ENCODE measurements at places on chromosomes 13 and 19.

- DNase-seq, result no peak
Measured at GRCh38 chr13:59178344-59178743, 985.4 kb downstream of the DIAPH3 start.

DNA sequence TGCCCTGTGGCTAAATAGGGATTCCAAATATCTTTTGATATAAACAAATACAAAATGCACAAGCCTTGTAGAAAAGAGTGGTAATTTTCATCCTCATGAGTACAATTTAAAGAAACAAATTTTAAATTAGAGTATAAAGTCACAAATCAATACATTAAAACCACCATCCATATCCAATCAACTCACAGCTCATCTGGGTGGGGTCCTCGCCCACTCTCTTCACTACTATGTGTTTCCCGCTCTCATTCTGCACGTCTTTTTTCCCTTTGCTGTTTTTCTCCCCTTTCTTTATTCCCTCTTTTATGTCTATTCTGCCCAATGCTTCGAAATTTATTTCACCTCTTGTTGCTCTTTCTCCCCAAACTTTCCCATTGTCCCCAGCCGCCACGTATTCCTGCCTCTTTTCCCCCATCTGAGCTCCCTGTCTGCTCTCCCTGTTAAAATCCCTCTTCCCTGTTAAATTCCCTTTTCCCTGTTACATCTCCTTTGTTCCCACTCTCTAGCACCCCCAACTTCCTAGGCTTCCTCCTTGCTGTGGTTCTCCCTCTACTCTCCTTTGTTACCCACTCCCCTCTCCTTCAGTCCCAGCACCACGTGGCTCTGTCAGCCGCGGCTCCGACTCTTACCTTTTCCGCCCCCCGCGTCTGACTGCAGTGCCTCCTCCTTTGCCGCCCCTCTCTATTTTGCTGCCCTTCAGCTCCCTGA lies 1.3 kb downstream of the ZNF616 start:
- peak; percentile 55 for DNase-seq

- peak; percentile 60 for DNase-seq
Measured at GRCh38 chr13:48580185-48580803, 47.4 kb upstream of the RCBTB2 start.

DNA sequence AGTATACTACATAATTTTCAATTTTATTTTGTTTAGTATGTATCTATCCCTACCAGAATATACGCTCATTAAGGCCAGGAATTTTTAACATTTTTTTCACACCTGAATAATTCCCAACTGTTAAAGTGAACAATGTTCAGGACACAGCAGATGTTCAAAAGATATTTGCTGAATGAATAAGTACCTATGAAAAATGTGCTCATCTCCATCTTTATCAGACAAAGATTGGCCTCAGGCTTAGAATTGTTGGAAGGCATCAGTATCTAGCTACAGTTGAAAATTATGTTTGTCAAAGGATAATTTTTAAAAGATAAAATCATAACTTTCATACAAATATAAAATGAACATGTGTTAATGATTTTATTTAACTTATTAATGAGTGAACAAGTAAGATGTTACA lies 30.9 kb upstream of the SERP2 start:
- DNase-seq, result no peak

DNA sequence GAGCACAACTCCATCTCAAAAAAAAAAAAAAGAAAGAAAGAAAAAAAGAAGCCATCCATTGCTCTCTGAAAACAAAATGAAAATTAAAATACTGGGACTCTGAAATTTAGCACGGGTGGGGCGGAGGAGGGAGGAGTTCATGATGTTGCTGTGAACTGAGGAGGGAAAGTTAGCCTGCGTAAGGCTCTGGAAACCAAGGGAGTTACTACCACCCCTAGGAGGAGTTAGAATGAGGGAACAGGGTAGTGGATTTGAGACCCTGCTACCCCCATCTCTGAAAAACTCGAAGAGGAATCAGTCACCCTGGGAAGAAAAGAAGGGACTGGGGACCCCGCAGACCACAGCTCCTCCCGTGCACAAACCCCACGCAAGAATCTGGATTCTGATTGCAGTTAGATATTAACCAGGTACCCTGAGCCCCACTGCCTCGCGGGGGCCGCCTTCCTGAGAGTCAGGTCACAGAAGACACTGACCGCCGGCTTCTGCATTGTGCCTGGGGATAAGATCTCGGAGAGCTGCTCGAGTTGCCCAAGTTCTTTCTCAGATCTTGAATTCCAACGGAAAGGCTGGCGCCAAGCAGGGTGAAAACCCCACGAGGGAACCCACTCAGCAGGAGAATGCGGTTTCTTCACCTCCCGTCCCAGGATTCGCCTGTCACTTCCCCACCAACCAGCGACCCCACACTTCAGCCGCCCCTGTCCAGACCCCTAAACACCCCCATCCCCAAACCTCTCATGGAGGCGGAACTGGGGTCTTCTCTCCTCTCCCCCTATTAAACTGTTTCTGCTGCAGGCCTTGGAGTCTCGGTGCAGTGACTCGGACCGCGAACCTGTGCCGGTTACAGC lies 870 bp downstream of the ZNF442 start:
- DNase-seq, result peak; percentile 2

DNA sequence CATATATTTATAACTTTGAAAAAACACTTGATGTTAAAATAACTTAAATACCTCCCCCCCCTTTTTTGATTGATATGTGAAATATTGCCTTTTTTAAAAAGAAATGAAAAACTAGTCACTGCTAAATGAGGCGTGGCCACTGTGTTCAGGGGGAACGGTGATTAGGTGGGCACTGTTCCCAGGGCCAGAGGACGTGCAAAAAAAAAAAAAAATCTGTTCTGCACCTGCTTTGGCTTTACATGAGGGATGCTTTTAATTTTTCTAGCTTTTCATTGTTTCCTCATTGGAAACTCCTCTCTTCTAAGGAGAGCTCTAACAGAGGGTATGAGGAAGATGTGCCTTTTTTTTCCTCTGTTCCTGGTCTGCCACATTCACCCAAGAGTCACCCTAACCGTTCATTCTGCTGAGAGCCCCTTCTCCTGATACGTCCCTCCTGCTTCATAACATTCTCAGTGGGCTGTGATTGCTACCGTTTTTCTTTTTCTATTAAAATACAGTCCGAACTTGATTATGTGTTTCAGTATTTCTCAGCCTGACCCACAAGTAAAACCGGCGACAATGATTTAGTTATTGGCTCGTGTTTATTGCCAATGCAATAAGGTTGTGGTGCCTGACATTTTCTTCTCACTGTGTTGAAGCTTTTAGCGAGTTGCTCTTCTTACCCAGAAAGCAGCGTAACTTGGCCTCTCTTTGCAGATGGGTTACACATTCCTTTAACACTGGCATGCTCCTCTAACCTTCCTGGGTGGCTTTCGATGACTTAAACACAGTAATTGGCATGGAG lies 64.8 kb upstream of the ZNF536 start:
- no peak for DNase-seq

- DNase-seq, result peak; percentile 99
Measured at GRCh38 chr19:39435499-39436349, at the start of gene RPS16. RPS16 (minus strand) TSS chr19:39435949; CDS start chr19:39435895, 54 bp downstream.

- DNase-seq, result no peak
Measured at GRCh38 chr19:45581576-45581975, 3.0 kb downstream of the OPA3 start.

GRCh38 chr19:55460670-55461258 lies 678 bp downstream of the ISOC2 start:
- peak; percentile 66 for DNase-seq

GRCh38 chr13:30148171-30148754 lies 159.1 kb downstream of the KATNAL1 start:
- DNase-seq, result no peak

DNA sequence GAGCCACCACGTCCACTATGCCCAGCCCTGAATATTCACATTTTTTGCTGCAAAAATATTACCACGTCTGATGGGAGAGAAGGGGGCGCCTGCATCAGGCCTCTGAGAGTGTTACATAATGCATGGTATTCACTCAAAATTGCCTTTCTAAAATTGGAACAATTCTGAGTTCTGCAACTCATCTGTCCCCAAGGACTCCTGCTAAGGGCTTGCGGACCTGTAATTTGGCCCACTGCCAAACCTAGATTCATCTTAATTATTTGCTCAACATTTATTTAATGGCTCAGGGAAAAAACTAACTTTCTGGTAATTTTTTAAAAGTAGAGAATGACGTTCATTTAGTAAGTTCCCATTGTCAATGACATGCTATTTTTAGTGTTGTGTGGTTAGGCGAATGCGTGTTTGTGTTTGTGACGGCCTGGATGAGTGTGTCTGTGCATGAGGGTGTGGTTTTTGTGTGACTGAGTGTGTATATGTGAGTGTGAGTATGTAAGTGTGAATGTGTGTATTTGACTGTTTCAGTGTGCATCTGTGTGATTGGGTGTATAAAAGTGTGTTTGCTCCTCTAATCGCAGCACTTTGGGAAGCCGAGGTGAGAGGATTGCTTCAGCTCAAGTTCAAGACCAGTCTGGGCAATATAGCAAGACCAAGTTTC lies 8.8 kb downstream of the INAFM1 start:
- no peak for DNase-seq

- DNase-seq, result no peak
Measured at GRCh38 chr13:71853725-71854124, 13.3 kb downstream of the DACH1 start.

- no peak for DNase-seq
Measured at GRCh38 chr19:900302-901111, 7.2 kb downstream of the RNU6-9 start.

DNA sequence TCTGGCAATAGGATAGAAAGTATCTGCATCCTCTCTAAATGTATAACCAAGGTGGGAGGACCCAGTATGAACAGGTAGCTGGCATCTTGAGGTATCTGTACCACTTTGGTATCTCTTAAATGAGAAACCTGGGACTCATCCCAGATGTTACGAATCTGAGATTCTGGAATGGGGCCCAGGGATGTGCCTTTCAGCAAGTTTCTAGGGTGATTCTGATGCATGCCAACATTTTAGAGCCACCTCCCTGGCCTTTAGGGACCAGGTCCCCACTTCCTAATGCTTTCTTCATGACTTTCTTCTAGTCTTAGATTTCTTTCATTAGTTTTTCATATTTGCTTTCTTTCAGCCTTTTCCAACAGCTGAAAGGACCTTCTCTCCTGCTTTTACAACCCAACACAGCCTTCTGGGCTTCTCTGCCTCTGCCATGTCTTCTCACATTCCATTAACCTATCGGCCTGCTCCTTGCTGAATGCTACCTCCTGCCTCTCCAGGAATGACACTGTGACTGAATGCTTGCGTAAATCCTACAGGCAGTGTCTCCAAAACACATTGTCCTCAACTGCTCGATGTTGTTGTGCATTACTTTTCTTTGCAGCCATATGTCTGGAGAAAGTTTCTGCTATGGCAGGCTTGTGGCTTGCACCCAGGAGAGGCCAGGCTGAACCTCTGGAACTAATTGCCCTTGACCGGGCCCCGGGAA lies 284.0 kb downstream of the DNAJC15 start:
- DNase-seq, result no peak

- DNase-seq, result no peak
Measured at GRCh38 chr13:103195762-103196161, 129.5 kb upstream of the SLC10A2 start.

DNA sequence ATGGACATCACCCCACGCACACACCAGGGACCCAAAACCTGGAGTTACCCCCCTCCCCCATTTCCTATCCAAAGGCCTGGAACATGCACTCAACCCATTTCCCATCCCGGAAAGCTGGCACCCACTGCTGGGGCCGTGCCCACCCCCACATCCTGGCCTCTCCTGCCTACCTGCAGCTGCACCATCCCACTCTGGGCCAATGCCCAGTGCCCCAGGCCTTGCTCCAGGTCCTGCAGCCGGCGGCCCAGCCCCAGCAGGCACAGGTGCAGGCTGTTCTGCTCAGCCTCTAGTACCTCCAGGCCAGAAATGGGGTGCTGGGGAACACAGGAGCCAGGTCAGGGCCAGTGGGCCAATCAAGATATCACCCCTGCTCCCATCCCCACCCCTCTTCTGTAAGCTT lies 1.7 kb downstream of the SYNE4 start:
- DNase-seq, result no peak

GRCh38 chr13:88526853-88527215 lies 855.7 kb downstream of the SLITRK5 start:
- no peak for DNase-seq

DNA sequence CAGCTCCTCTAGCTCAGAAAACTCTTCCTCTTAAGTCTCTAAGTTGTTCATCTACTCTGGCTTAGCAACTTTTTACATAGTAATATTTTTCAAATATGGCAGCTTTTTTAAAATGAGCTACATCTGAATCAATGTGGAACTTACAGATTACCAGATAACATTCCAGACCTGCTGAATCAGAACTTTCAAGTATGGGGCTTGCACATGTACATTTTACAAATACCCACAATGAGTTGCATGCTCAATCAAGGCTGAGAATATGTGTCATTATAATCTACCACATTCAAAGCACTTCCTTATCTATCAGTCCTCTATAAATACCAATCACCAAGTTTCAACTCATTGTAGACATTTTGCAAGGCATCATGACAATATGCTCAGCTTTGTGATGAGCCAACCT lies 383.1 kb downstream of the FGF14 start:
- DNase-seq, result no peak

GRCh38 chr13:110323172-110323891 lies 16.2 kb downstream of the COL4A2 start:
- DNase-seq, result no peak

DNA sequence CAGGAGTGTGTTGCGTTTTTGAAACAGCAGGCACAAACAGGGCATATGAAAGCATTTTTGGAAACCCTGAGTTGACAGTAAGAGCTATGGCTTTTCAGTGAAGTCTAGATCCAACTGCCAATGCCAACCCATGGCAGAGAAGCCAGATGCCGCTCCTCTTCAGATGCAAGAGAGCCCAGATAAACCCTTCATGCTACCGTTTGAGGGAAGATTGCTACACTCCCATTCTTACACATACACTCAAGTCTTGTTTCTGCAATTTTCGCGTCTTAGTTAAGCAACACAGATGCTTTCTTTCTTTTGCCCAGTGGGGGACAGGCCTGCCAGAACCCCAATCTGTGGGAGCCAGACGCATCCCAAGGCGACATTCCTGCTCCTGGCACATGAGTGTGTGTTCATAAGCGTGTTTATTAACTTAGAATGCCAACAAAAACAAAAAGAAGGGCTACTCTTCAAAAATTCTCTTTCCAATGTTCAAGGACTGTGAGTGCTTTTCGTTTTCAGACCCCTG lies 10.4 kb downstream of the BORCS8 start:
- no peak for DNase-seq

GRCh38 chr13:23506807-23507291 lies 63.4 kb upstream of the TNFRSF19 start:
- DNase-seq, result no peak

GRCh38 chr19:29855087-29855486 lies 43.3 kb downstream of the CCNE1 start:
- no peak for DNase-seq

GRCh38 chr19:6586726-6587092 lies 4.2 kb downstream of the CD70 start:
- DNase-seq, result no peak

- DNase-seq, result no peak
Measured at GRCh38 chr19:38445362-38445761, 11.9 kb downstream of the RYR1 start.

GRCh38 chr13:107234319-107235073 lies 666.6 kb upstream of the ARGLU1 start:
- DNase-seq, result no peak

Data from Calu3 (cell line).